ENCODE measurements at places on chromosomes 12 and 14.
A peak's percentile ranks its signal among the peaks of the same experiment; 100 is the strongest.

DNA sequence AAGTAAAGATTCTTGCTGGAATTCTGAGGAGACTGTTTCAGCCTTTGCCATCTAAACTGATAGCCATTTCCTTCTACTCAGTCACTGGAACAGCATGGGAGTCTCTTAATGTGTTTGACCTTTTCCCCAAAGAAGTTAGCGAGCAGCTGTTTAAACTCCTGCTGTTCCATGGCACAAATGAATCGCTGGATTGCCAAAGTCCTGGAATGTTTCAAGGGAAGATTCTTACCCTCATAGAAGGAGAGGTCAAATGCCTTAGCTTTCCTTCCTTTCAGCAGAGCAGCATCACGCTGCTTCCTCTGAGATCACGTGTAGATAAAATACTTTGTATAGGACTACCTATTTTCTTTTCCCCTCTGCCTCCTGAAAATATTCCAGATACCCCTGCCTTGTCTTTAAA is 10.5 kb upstream of the NR2C1 start:
- DNase-seq: peak; percentile 69

GRCh38 chr14:101065696-101066694 is 162.5 kb upstream of the RTL1 start:
- DNase-seq: no peak

DNA sequence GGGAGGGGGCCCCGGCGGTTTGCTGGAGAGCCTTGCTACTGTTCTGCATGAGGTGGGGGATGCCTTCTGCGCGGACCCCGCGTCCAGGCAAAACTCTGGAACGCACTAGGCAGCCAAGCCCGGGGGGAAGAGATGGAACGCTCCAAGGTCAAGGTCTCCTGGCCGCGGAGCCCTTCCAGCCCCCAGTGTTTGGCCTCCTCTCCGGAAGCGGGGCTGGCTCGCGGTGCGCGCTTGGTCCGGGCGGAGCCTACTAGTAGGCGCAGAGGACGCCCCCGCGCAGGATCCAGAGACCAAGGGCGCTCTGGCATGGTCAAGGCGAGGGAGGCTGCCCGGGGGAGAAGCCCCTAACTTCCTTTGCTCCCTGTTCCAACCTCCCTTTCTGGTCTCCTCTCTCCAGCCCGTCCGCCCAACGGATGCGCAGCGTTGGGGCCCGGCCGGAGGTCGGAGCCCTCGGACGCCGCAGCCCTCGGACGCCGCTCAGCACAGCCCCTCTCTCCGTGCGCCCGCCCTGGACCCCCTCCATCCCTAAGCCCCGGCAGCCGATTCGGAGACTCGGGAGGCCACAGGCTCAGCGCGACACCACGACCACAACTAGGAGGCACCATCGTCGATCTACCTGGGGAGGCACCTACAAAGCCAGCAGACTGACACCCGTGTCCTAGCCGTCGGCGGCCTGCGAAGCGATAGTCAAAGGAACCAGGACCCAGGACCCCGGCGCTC is 669 bp upstream of the KCNK13 start:
- DNase-seq: no peak

- peak; percentile 26 for DNase-seq
Measured at GRCh38 chr14:100610511-100611217, 23.4 kb upstream of the BEGAIN start.

GRCh38 chr12:130347588-130347987 is 9.9 kb downstream of the PIWIL1 start:
- DNase-seq: no peak

DNA sequence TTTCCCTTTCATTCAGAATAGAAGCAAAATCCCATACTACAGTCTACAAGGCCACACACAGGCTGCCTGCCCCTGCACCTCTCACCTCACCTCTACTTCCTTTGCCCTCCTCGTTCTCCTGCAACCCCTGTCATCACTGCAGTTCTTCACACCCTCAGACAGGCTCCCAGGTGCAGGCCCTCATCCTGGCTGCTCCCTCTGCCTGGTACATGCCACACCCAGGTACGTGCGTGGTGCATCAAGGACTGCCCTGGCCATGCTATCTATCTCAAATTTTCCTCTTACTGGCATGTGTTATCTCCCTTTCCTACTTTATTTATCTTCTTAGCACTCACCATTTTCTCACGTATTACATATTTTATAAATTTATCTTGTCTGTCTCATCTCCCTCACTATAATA is 24.3 kb downstream of the TM7SF3 start:
- no peak for DNase-seq

DNA sequence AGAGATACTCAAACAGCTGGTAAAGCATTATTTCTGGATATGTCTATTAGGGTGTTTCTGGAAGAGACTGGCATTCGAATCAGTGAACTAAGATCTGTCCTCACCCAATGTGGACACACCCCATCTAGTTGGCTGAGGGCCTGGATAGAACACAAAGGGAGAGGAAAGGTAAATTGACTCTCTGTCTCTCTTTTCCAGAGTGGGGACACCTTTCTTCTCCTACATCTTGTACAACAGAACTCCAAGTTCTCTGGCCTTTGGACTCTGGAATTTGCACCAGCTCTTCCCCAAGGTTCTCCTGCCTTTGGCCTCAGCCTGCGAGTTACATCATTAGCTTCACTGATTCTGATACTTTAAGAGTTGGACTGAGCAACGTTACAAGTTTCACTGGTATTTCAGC is 1253.9 kb downstream of the SLC16A7 start:
- DNase-seq: no peak

DNA sequence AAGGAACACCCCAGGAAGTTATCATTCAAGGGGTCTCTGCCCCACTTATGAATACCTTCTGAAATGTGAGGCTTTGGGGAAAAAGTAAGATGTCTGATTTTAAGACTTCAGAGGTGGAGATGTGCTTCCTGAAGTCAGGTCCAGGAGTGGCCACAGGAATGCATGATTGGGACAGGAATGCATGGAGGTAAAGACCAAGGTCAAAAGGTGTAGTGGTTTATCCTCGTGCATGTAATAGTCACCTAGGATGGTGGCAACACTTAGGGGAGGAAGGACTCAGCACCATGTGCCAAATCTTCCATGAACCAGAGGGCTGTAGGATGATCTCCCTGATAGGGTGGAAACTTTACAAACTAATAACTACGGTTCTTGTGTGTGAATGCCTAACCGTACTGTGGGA is 217.3 kb downstream of the C12orf75 start:
- no peak for DNase-seq

DNA sequence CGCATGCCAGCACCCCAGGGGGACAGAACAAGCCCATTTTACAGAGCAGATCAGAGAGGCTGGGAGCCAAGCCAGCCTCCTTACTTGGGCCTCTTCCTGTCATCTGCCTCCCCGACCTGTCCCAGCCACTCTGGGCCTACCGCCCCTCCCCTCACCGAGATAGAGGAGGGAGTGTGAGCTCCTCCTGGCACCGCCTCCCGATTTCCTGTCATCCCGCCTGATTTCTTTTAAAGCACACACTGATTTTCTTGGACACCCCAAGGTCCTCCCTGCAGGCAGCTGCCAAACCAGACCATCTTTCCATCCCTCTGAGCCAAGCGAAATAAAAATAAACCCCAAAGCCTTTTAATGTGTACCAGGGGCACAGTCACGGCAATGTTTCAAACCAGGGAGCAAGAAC is 108.4 kb downstream of the RFLNA start:
- DNase-seq: no peak

GRCh38 chr12:74775276-74775675 is 237.6 kb downstream of the ATXN7L3B start:
- DNase-seq: no peak

GRCh38 chr14:48710133-48710532 is 876.0 kb downstream of the RPS29 start:
- DNase-seq: no peak

- no peak for DNase-seq
Measured at GRCh38 chr14:81125536-81125935, 95.2 kb downstream of the GTF2A1 start.

- DNase-seq: no peak
Measured at GRCh38 chr14:34460295-34460694, 1.7 kb downstream of the SPTSSA start.

DNA sequence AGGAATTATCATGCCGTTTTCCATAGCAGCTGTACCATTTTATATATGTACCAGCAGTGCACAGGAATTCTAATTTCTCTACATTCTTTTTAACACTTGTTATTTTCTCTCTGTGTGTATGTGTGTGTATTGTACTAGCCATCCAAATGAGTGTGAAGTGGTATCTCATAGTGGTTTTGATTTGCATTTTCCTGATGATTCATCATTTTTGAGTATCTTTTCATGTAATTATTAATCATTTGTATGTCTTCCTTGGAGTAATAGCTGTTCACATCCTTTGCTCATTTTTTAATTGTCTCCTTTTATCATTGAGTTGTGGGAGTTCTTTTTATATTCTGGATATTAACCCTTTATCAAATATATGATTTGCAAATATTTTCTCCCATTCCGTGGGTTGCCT is 95.6 kb upstream of the MANSC4 start:
- no peak for DNase-seq

- DNase-seq: no peak
Measured at GRCh38 chr12:69073035-69073434, 140.1 kb upstream of the CPM start.

- no peak for DNase-seq
Measured at GRCh38 chr12:73124480-73124879, 852.3 kb downstream of the TRHDE start.

DNA sequence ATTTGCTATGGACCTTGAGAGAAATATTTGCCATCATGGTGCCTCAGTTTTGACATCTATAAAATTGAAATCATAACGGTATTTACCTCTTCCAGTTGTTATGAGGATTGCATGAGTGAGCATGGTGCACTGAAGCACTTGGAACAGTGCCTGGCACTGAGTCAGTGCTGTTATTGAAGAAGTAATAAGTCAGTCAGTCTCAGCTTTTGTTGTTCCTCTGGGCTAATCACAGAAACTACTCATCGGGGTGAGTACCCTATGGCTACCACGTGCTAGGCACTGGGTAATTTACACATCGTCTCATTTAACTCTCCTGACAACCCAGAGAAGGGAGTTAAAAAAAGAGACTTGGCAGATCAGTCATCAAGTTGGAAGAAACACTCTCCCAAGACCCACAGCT is 159.5 kb upstream of the NRXN3 start:
- DNase-seq: no peak

DNA sequence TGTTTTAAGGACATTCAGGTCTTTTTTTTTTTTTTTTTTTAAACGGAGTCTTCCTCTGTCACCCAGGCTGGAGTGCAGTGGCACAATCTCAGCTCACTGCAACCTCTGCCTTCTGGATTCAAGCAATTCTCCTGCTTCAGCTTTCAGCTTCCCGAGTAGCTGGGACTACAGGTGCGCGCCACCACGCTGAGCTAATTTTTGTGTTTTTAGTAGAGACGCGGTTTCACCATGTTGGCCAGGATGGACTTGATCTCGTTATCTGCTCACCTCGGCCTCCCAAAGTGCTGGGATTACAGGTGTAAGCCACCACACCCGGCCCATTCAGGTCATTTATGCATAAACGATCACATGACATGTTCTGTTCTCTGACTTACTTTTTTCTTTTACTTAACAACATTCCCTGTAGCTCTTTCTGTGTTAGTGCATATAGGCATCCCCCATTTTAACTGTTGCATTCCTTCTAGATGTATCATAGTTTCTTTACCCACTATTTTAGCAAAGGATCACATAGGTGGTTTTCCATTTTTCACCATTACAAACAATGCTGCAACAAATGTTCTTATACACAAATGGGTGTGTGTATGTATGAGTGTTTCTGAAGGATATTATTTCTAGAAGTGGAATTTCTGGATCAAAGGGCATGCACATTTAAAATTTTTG is 74.2 kb downstream of the ARF6 start:
- DNase-seq: no peak

- no peak for DNase-seq
Measured at GRCh38 chr14:98175436-98175835, 1096.6 kb downstream of the BCL11B start.

GRCh38 chr12:114674251-114675047 is 9.5 kb downstream of the TBX3 start:
- DNase-seq: peak; percentile 57

- no peak for DNase-seq
Measured at GRCh38 chr14:69963966-69964365, 84.8 kb downstream of the SMOC1 start.

DNA sequence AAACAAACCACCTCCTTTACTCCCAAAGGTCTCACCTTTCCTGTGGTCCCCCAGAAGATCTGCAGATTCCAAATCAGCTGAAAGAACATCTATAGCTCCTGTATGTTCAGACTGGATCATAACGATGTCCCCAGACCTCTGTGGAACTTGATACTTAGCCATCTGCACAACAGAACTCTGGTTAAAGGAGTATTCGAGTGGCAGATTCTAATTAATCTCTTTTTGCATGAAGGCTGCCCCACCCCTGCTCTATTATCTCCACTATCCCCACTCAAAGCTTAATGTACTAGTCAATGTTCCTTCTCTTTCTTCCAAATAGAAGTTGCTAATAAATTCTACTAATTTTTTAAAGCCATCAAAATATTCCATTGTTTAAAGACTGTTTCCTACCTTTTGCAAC is 22.8 kb downstream of the GSTZ1 start:
- no peak for DNase-seq

- no peak for DNase-seq
Measured at GRCh38 chr14:72600551-72601330, 293.2 kb downstream of the DPF3 start.

GRCh38 chr14:92005019-92005418 is 34.8 kb downstream of the TRIP11 start:
- no peak for DNase-seq

DNA sequence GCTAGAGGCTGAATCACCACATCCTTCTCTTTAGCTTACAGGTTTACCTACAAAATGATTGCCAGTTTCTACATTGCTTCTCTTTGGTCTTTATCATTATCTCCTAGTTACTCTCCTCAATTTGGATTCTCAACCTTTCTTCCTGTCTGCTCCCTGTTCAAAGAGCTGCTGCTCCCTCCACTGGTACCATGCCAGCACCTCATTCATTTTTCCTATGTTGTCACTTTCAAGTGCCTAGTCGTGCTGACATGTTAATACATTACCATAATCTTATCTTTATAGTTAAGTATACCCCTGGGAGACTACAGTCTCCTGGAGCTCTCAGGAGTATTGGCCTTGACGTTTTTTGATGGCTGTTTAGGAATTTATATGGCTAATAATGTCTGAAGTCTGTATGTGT is 14.2 kb downstream of the FRS2 start:
- no peak for DNase-seq

DNA sequence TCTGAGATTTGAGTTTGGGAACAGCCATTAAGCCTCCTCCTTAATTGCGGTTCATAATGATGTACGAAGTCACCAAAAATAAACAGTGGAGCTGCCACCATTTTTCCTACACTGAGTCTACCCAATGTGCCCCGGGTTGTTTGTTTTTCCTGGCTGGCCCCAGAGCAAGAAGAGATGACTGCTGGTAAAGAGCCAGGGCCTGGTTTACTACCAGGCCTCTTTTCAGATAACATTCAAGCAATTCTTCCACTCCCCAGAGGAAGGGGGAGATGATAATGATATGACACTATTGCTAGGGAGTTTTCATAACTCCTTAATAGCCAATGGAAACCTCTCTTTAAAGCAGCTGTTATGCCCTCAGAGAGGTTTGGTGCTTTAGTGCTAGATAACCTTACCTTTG is 42.3 kb downstream of the BRAP start:
- peak; percentile 58 for DNase-seq

GRCh38 chr12:125079648-125080645 is 14.7 kb downstream of the AACS start:
- peak; percentile 27 for DNase-seq

GRCh38 chr14:32307881-32308582 is 21.1 kb upstream of the AKAP6 start:
- DNase-seq: no peak

GRCh38 chr14:82667501-82667900 is 1133.8 kb upstream of the SEL1L start:
- DNase-seq: no peak
